ENCODE measurements at places on chromosomes 12 and 14.

- DNase-seq, result peak; percentile 56
Observed at GRCh38 chr14:31895206-31895605, 181.9 kb upstream of the ARHGAP5 start.

DNA sequence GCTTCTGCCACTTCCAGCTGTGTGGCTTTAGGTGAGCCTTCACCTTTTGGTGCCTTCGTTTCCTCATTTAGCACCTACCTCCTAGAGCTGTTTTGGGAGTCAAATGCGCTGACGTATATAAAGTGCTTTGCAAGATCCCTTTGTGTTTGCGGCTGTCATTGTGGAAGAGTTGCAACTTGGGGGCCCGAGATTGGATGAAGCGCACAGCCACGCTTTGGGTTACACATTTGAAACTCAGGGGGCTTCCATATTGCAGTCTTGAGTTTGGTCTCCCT is 636 bp upstream of the ARL6IP4 start:
- no peak for DNase-seq

- DNase-seq, result no peak
Observed at GRCh38 chr12:109151457-109151856, 35.1 kb downstream of the ACACB start.

- DNase-seq, result no peak
Observed at GRCh38 chr14:68143341-68143841, 323.8 kb downstream of the RAD51B start.

GRCh38 chr12:12992418-12993130 is 7.5 kb downstream of the HEBP1 start:
- DNase-seq, result peak; percentile 64

DNA sequence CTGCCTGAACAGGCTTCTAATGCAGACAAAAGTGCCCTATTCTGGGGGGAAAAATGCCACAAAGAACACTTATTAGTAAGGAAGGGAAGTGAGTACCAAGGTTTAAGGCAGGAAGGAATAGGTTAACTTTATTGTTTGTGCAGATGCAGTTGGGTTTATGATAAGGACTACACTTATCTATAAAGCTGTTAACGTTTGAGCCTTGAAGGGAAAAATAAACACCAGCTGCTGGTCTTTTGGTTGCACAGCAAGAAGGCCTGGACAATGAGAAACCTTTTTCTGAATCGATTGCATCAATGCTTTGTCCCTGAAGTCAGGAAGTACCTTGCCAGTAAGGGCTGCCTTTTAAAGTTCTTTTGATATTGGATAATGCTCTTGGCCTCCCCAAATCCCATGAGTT is 407.8 kb downstream of the ATP23 start:
- no peak for DNase-seq

GRCh38 chr12:53596920-53597363 is 29.2 kb downstream of the ATF7 start:
- peak; percentile 13 for DNase-seq

- no peak for DNase-seq
Observed at GRCh38 chr12:44369998-44370397, 506.1 kb downstream of the NELL2 start.

DNA sequence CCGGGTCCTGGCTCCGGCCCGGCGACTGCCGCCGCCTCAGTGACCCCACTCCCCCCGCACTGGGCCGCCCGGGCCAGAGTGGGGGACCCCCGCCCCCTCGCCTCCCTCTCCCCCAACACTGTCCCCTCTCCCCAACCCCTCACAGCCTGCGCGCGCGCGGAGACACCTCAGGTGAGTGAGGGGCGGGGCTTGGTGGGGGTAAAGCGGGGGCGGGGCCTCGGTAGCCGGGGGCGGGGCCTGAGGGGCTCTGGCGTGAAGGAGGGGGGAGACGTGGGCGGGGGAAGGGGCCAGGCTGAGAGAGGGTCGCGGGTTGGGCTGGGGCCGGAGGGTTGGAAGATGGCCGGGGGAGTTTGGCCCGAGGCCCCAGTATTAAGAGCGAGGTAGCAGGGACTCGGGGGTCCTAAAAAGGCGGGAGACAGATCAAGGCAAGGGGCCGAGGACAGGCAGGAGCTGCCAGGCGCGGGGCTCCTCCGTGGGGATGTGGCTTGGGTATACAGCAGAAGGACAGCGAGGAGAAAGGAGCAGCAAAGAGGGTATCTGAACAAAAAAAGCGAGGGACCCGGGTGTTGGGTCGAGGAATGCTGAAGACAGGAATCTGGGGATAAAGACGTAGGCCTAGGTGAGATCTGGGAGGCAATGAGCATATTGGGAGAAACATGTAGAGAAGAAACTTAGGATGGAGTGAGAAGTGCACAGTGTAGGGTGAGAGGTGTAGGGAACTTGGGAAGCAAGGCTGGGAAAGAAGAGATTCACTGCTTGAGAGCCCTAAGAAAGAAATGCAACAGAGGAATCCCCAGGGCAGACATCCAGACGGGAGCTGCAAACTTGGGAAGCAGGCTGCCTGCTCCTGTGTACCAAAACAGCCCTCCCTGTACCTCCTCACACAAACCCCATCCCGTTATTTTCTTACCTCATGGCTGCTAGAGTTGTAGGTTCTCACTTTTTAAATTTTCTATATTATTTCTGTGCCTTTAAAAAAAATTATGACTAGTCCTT is 10.8 kb downstream of the SUOX start:
- DNase-seq, result no peak

- no peak for DNase-seq
Observed at GRCh38 chr12:126588586-126589249, 1523.5 kb downstream of the AACS start.

- DNase-seq, result no peak
Observed at GRCh38 chr14:70655110-70655826, 13.6 kb downstream of the TTC9 start.

DNA sequence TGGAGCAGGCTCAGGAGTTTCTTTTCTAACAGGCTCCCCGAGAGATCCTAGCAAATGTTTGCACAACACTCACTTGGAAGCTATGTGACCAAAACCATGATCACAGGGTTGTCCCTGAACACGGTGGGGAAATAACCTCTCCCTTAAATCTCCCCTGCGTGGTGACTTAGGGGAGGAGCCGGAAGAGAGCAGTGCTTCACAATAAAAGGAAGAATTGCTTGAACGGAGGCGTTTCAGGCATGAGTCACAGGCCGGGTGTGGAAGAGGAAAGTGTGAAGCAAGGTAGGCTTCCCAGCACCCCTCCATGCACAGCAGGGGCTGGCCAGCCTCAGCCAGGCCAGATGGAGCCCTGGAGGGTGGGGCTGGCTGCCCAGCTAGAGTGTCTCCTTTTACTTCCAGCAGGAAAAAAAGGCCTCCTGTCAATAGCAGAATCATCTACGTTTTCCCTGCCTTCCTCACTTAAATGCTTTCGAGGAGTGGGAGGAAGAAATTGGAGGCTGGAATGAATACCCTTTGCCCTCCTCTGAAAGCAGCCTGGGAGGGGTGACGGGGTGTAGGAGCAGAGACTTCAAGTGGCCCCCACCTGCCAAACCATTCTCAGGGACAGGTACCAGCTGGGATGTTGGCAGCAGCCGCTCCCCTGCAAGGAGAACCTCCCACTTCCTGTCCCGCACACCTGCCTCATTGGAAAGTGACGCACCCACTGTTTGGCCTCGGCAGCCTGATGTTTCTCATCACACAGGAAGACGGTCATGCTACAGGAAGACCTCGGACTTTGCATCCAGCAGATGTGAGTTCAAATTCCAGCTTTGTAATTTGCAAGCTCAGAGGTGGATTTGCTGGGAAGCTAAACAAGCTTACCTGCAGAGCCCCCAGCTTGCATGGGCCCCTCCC is 30.1 kb upstream of the PPP2R5C start:
- DNase-seq, result no peak

DNA sequence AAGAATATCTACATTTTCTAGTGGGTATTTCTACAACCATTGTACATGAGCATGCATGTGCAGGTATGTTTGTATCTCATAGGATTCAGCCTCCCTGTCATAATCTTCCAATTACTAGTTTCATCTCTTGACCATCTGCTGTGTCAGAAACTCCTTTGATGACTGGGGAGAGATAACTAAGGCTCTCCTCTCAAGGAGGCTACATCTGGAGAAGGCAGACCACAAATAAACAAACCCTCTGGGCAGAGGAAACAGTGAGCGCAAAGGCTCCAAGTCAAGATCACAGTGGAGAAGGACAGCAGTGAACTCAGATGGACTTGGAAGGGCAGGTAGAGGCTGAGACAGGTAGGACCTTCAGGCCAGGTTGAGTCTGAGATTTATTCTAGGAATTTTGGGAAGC is 166.4 kb downstream of the PELI2 start:
- no peak for DNase-seq

DNA sequence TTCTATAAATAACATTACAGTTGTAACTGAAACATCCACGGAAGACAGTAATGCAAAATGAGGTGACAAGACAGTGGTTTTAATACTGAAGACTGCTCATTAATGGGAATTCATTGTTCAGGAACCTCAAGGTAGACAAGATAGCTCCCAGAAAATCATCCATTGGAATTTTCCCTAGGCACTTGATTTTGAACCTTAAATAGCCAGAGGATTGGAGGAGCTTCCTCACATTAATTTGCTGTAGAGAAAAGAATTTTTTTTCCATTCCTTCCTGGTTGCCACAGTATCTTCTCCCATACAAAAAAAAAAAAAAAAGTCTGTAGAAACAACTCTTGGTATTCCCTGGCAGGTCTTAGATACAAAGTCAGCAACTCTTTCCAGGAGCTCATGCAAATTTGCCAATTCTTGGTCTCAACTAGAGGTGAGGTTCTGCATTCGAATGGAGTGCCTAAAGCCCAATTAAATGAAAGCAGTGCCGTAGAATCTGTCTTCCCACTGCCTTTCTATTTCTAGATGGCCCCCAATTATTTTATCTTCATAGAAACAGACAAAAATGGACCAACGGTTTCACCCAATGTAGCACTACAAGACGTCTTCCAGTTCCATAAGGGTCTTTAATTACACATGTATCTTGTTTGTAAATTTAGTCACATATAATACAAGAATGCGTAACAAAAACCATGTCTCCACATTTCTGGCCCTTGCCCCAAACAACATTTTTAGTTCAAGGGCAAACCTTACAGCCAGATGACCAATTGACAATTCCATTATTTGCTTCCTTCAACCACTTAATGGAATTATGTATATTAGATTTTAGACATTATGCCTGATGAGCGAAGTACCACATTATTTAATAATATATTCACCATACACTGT is 13.5 kb downstream of the SLC38A2 start:
- DNase-seq, result no peak

Measured in fibroblast of skin of left biceps (primary cell).